ENCODE measurements at places on chromosomes 11 and 22. TPM values are rescaled to one million over a fixed set of nuclear protein-coding genes. Genes with fewer than 3 reads are reported as not detected.

- DNase-seq: no peak
Measured at GRCh38 chr22:32877196-32877595, 75.7 kb downstream of the TIMP3 start.

DNA sequence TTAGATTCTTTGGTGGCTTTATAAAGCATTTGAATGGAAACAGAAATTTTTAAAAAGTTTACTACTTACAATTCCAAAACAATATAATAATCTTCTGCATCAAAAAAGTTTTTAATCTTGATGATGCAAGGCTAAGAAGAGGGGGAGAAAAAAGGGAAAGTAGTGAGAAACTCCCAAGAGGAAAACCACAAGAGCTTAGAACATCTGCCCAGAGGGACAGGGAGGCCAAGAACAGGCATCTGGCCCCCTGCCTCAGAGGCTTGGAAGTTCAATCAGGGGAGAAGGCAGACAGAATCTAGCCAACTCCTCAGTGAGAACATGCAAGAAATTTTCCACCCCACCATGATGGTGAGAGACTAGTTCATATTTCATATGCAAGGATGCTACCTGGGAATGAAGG, 23.8 kb upstream of the TTC28 start:
- peak; percentile 38 for DNase-seq

DNA sequence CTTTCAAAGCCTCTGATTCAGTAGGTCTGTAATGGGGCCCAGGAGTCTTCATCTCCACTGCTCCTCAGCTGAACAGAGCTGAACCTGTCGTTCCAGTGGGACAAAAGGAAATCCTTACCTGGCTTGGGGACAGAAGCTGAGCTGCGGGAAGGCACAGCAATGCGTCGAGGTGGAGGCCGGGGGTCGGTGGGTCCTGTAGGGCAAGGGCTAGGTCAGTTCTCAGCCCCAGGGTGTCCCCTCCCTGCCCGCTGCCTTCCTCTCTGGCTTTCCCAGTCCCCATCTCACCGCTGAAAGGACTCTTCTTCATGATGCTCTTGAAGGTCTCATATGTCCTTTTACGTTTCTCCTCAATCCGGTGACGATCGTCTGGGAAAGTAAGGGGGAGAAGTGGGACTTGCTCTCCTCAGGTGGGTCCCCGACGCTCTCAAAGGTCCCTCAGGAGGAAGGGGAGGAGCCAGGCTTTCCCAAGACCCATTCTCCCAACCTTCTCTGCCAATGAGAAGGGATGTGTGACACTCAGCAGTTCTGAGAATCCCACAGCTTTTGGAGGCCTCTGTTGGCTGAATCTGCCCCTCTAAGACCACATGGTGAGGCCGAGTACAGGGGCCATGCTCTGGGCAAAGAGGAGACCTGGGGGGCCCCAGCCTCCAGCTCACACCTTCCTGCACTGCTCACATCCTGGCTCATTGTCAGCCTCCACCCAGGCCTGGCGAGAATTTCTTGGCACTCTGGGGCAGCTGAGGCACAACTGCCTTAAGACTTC, 7.0 kb downstream of the RELA start:
- DNase-seq: no peak

GRCh38 chr11:110773442-110773841, 61.2 kb upstream of the ARHGAP20 start:
- DNase-seq: no peak

- peak; percentile 67 for DNase-seq
Measured at GRCh38 chr11:105923807-105924206, 98.2 kb downstream of the MSANTD4 start.

DNA sequence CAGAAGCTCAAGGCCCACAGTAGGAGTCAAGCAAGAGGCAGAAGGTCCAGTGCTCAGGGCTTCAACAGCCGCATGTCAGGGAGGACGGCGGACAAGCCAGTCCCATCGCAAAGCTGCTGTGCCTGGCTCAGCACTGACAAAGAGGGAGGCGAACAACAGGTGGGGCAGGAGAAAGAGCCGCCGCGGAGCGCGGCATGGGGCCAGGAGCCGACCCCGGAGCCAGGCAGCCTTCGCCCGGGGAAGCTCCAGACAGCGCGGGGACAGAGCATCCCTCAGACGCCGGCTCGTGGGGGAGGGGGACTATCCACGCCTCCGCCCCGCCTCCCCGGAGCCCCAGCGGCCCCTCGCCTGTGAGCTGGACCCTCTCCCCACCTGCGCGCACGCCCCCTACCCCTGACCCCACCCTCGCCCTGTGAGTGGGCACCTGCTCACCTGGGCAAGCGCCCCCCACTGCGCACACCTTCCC, 369 bp downstream of the DHCR7 start:
- no peak for DNase-seq

GRCh38 chr11:118200497-118200896, 24.1 kb upstream of the SCN2B start:
- no peak for DNase-seq

Gene TMEM151A
- 0.27 TPM for total RNA-seq

DNA sequence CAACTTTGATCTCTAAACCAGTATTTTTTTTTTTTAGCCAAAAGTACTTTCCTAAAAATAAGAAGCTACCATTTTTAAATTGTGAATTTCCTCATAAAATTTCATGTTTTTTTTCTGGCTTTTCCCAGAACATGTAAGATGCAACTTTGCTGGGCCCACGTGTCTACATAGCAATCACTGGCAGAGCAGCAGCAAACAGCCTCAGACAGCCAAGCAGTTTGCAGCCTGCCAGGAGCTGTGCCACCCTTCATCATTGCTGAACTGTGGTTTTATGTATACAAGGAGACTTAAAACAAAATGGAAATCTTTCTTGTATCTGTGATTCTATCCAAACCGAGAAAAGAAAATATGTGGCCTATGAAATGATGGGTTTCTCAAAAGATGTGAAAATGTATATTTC, 110.2 kb downstream of the GRIA4 start:
- DNase-seq: no peak

Gene FGF19
- total RNA-seq: not detected

- no peak for DNase-seq
Measured at GRCh38 chr11:21038801-21039200, 369.4 kb downstream of the NELL1 start.

- no peak for DNase-seq
Measured at GRCh38 chr11:24514219-24514594, 17.4 kb downstream of the LUZP2 start.

DNA sequence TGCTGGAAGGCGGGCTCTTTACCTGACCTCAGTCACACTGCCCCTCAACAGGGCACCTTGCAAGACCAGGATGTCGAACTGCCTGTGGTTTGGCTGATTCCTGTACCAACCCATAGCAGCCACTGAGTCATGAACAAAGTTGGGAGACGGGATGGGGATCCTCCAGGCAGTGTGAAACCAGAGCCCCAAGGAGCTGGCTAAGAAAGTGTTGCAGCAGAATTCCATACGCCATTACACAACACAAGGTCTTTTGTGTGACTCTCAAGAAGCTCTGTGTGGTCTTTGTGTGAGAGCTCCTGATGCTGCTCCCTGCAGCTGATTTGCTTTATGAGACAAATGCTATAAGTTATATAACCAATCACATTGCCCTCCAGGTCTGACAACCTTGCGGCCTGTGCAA, 617.7 kb downstream of the OPCML start:
- DNase-seq: no peak

Gene SLC22A8
- not detected for total RNA-seq

DNA sequence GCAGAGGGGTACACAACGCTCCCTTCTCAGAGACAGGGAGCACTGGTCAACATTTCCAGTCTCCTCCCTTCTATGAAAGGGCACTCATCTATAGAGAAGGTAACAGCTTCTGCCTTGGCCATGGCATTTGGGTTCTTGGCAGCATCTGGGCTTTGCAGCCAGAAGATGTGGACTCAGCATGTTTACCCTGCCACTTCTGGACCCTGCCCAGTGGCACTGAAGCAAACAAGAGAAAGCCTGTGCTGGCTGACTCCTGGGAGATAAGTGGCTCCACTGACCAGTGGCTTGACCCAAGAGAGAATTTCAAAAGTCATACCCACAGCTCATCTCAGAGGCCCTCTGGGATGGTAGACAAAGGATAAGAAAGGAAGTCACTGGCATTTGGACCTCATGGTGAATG, 8.0 kb downstream of the CSNK2A3 start:
- no peak for DNase-seq
